ENCODE measurements at places on chromosomes 13 and 19.

DNA sequence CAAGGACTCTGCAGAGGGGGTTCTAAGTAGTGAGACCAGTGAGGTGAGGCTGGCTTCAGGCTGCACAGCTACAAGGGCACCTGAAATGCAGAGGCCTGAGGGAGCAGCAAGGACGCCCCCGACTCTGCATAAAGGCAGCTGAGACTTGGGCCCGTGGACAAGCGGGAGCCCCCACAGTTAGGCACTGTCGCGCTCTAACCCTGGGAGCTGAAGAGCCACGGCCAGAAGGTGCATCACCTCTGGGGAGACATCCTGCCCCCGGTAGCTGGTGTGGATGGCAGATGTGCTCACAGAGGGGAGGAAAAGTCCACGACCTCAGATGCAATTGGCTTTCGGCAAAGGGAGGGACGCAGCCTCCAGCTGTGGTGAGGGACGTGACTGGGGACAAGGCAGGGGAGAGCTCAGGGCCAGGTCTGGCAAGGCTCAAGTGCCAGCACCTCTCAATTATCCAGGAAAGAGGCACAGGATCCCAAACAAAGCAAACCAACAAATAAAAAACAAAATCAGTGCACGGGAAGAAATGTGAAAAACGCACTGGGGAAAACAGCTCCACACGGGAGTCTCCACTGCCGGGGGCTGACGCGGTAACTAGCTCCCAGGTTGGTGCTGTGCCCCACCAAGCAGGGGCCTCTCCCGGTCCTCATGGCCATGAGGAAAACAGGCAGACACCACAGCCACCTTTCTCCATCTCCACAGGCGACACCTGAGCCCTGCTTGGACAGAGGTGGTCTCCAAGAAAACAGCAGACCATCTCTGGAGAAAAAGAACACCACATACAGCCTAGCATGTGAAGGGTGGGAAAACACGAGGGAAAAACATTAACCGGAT, 23.0 kb upstream of the PLPP2 start:
- no peak for DNase-seq

DNA sequence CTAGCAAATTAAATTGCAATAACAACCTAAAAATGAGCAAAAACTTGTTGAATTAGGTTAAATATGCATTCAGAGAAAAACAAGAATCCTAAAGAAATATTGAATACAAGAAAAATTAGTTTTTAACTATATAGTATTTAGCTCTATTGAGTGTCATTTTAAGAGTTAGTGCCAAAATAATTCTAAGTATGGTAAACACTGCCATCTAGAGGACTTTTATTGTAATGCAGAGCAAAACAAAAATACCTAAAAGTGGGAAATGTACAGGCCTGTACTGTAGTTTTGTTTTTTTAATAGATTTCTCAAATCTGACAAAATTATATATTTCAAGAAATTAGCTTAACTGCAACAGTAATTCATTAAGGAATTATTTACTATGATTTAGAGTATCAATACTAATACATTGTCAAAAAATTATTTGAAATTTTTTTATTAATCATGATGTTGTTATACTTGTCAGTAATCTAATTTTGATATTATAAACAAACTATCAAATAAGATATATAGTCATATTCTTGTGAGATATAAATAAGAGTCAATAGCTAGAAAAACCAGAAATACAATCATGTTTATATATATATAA, 8.2 kb upstream of the PCDH9 start:
- no peak for DNase-seq

GRCh38 chr19:7533281-7533885, 2.1 kb upstream of the PNPLA6 start:
- peak; percentile 19 for DNase-seq

DNA sequence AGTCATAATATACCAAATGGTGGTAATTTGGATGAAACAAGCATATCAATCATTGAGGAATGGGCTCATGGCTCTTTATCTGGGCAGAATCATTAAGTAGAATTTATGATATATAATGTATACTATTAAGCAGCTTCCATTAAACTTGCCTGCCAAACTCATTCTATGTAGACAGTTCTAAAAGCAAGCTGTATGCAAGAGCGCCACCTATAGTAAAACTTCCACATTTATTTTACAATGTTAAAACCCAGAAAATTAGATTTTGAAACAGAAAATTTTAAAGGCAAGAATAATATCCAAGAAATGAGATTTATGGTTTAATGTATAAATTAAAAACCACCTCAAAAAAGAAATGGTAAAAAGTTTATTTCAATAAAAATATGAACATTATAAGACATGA, 161.5 kb downstream of the MZT1 start:
- DNase-seq, result no peak

DNA sequence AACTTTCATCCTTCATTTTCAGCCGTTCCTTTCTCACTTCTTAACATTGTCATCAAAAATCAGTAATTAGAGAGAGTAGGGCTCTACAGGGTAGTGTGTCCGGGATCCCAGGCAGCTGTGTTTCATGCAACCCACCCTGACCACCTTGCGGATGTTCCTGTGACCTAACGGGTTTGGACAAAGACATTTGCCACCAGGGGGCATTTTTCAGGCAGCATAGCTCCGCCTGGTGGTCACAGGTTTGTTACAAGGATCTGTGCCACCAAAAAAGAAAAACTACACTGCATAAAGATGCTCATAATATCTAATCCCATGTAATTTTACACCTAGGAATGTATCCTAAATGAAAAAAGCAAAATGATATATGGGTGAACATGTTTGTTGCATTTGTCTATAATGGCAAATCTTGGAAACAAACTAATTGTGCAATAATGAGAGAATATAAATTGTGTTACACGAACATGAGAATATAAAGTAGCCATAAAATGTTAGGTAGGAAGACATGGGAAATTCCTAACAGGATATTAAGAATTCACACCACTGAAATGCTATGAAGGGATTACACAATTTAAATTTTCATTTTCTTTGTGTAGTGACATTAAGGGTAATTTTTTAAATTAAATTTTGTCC, 123.0 kb downstream of the SLC7A1 start:
- DNase-seq, result no peak

DNA sequence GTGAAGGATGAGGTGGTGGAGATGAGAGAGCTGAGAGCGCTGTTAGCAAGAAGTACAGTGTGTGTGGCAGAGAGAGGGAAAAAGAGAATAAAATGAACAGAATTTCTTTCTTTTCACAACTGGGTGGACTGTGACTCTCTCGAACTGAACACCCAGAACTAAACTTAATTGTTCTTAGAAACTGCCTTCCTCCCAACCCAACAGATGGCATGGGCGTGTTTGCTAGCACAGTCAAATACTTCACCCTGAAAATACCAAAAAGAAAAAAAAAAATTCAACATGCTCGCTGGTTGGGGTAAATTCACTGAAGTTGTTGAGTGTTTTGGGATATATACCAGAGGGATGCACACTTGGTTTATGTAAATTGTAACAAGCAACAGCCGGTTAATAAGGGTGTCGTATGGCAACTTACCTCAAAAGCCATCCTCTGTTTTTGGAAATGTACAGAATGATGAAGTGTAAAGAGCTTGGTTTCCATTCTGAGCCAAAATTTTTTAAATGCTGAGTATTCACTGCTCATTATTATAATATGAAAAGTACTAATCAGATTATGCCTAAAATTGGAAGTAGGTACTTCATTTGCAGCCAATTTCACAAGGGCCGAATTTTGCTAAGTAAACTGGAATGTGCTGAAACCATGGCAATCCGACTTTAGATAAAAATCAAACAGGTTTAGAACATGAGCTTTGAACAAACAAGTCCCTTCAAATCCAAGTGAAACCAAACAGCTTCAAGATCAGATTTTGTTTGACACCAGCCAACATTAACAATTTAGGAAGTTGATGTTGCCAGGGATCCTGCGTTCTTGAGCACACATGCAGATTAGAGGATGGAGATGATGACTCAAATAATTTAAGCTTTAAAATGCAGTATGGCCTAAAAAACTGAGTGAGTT, 115.8 kb downstream of the ZIC5 start:
- no peak for DNase-seq

- DNase-seq, result no peak
Measured at GRCh38 chr13:100298691-100299090, 209.8 kb downstream of the PCCA start.

DNA sequence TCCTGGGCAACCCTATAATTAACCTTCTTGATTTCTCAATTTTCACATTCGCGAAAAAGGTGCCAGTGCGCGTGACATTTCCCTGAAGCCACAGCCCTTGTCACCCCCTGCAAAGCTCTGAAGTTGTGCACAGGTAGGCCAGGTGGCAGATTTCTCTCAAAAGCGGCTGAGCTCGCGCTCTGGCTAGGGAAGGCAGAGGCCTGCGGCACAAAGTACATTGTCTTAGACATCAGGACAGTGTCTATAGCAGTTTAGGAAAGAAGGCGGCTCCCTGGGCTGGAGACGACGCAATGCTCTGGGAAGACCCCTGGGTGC, 42.9 kb upstream of the ZNF14 start:
- DNase-seq, result no peak

- DNase-seq, result no peak
Measured at GRCh38 chr19:16288544-16288943, 36.1 kb upstream of the KLF2 start.

DNA sequence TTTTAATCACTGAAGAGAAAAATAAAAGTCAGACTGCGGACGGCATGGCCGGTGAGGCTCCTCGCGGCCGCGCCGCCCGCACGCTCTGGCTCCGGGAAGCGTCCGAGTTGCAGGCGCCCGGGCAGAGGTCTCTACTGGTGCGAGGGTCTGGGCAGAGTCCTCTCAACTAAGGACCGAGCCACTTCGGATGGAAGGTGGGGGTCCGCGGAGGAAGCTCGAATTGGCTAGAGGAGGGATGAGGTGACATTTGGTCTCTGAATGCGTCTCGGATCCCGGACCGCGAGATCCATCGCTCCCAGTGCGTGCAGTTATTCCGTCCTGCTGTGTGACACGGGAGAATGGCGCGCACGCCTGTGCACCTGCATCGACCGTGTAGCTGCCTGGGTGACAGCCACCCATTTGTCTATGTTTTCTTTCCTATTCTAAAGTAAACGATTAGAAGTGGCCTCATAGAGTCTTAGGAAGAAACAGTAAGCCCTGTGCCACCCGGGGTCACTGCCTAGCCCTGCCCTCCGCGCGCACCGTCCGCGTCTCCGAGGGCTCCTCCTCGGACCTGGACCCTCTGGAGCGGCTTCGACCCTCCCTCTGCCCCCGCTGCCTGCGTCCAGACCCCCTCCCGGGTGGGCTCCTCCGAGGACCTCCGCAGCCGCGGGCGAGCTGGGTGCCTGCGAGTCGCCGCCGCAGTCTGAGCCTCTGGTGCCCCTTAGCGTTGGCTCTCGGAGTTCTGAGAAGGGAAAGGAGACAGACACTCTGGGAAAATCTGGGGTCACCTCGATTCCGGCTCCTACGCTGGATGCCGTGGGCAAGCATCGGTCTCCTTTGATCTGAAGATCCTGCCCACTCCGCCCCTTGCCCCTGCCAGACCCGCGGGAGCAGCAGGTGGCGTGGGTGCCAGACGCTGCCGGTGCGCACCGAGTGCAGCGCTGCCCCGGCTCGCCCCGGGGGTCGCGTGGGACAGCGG, 347.4 kb downstream of the LIG4 start:
- DNase-seq, result peak; percentile 28

GRCh38 chr13:105972306-105972721, 563.1 kb downstream of the EFNB2 start:
- DNase-seq, result no peak

DNA sequence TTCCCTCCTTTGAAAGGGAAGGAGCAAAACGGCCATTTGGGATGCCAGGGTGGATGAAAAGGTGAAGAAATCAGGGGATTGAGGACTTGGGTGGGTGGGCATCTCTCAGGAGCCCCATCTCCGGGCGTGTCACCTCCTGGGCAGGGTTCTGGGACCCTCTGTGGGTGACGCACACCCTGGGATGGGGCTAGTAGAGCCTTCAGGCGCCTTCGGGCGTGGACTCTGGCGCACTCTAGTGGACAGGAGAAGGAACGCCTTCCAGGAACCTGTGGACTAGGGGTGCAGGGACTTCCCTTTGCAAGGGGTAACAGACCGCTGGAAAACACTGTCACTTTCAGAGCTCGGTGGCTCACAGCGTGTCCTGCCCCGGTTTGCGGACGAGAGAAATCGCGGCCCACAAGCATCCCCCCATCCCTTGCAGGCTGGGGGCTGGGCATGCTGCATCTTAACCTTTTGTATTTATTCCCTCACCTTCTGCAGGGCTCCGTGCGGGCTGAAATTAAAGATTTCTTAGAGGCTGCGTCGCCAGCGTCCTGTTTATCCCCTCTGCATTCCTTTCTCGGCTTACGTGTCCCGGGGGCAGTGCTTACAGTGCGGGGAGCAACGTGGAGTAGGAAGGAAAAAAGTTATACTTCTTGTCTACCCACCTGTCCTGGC, 15.2 kb upstream of the S1PR4 start:
- DNase-seq, result no peak

DNA sequence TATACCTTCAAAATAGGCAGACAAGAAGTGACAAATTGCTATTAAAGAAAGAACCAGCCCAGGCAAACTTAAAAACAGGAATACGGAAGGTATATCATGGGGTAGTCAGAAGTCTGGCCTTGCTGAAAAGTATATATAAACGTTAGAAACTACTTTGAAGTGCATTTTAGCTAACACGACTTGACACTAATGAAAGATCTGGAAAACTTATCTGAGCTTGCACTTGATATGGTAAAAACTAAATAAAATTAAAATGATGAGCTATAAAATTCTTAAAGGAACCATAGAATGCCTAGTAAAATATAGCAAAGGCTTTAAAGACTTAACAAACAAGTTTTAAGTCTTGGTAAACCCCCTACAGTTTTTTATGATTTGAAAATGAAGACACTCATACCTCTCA, 795.3 kb upstream of the PCDH20 start:
- no peak for DNase-seq

- DNase-seq, result no peak
Measured at GRCh38 chr13:75405976-75406703, 75.8 kb downstream of the TBC1D4 start.

DNA sequence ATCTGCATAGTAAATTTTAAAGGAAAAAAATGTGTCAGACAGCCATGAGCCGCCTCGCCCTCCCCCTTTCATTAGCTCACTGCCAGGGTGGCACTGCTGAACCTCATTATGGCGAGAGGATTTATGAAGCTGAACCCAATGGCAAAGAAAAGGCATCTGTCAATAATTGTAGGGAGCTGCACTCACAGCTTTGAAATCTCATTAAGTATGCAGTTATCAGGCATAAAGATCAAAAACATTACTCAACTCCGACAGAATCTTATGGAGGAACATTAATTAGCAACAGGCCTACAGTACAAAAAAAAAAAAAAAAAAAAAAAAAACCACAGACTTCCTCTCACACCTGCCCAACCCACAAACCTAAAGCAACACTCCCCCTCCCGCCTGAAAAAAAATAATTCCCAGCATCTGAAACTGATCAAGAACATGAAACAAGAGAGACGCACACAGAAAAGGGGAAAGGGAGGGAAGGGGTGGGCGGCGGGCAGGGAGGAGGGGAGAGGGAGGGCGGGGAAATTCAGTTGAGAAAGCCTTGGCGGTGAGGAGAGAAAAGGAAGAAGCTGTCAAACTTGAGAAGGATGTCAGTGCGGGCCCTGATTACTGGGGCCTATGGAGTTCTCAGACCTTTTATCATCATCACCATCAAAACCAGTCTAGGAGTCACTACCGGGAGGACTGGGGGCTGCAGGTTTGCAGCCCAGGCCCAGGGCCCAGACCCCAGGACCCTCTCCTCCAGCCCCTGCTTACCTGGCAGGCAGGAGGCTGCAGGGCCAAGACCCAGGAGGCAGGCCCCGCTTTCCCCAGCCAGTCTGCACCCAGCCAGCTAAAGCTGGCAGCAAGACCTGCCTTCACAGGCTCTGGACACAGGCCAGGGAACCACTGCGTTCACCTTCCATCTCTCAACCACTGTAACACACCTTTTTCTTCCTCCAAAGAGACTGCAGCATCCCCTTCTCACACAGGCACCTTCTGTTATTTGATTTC, 8.9 kb downstream of the TSHZ3 start:
- DNase-seq, result no peak

Data from C1 segment of cervical spinal cord (tissue), 14 donors.